ENCODE measurements at places on chromosomes 1 and 21. TPM values are rescaled to one million over a fixed set of nuclear protein-coding genes. Genes with fewer than 3 reads are reported as not detected.

The WNT4 gene
- total RNA-seq, result 1.0 TPM

The MATN1 gene
- not detected for total RNA-seq

The SERPINC1 gene
- not detected for total RNA-seq

The SIPA1L2 gene
- 29.7 TPM for total RNA-seq

The OR2L3 gene
- total RNA-seq, result not detected

The CR1L gene
- total RNA-seq, result not detected

The CRP gene
- 0.69 TPM for total RNA-seq

The DTL gene
- 0.92 TPM for total RNA-seq

The CLDN17 gene
- total RNA-seq, result not detected

The RNU1-1 gene
- under 0.01 TPM for total RNA-seq

The TINAGL1 gene
- 142 TPM for total RNA-seq

The F13B gene
- not detected for total RNA-seq

The C1orf226 gene
- total RNA-seq, result 7.2 TPM

The PRDM16 gene
- total RNA-seq, result 54.5 TPM

All from upper lobe of left lung (tissue), 6 donors.